ENCODE measurements at places on chromosomes 3 and 15.

- no peak for DNase-seq
Measured at GRCh38 chr3:149388531-149389417, 11.3 kb upstream of the TM4SF1 start.

- no peak for DNase-seq
Measured at GRCh38 chr3:121870717-121871116, 23.5 kb upstream of the SLC15A2 start.

DNA sequence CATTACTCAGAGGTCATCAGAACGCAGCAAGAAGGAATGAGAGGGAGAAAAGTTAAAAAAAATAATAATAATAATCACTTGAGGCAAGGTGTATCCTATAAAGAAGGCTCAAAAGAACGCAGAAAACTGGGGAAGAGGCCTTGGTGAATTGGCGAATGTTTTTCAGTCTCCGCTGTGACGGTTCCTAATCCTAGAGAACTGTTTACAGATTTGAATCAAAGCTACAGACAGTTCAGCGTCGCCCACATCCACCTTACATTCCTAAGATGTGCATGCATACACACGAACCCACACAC is 634 bp downstream of the ZMAT3 start:
- DNase-seq, result no peak

DNA sequence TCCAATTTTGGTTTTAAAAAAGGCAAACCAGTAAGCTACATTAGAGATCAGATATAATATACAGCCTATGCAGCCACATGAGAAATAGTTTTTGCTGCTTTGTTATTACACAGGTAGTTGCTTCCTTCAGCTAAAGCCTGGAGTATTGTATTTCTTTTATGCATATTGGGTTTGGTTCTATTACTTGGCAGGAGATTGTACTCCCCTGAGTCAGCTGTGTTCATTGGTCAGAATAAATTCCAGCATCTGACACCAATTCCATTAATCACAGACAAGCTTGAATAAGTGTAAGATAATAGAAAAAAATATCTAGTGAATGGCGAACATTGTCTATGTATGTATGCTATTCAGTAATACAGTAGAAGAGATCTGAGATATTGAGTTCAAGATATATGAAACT is 26.1 kb upstream of the ZCWPW2 start:
- DNase-seq, result no peak

GRCh38 chr3:142888481-142889211 is at the start of gene PCOLCE2:
PCOLCE2 (minus strand) TSS chr3:142889083; CDS start chr3:142888896, 187 bp downstream.
- peak; percentile 49 for DNase-seq

DNA sequence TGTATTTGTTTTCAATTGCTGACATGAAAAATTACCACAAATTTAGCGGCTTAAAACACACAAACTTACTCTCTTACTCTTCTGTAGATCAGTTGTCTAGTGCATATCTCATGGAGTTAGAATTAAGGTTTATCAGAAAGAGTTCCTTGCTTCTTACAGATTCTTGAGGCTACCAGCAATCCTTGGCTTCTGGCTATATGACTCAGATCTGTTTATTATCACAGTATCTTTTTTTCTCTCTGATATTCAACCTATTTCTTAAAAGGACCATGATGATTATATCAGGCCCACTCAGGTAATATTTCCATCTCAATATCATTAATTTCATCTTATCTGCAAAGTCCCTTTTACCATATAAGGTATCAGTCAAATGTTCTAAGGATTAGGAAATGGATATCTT is 263.5 kb upstream of the BCHE start:
- DNase-seq, result no peak

- no peak for DNase-seq
Measured at GRCh38 chr3:97070302-97070701, 255.9 kb downstream of the EPHA6 start.

GRCh38 chr3:87792198-87792533 is 266.6 kb downstream of the CGGBP1 start:
- DNase-seq, result no peak

DNA sequence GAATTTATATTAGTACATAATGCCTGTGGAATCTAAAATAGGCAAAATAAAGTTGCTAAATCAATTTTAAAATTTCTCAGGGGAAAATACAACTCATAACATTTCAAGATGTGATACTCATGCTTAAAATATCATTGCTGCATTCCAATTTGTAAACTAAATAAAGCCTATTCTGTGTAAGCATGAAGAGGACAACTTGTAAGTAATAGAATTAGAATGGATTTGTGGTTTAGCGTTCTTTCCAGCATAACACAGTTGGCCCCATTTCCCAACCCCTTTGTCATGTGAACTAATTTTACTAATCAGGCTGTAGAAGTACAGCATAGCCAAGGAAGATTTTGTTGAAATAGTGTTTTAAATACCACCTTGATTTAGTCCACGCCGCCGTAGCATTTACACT is 437.2 kb downstream of the SI start:
- DNase-seq, result no peak

DNA sequence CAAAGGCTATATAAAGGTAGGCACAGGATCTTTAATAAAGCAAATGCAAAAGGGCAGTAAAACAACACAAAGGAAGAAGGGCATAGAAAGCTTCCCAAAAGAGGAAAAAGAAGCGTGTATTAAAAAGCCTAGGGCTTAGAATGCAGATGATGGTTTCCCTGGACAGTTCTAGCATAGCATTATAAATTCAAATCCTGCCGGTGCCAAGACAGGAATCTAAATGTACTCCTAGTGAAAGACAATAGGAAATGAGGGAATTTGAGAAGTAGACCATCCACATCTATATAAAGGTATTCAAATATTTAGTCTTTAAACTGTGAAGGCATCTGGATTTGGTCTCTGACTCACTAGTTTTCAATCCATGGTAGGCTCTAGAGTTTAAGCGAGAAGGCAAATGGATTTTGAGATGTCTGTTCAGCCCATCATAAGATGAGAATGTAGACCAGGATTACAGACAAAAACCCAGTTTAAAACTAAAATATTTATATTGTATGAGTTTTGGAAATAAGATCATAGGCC is 431.8 kb downstream of the TBL1XR1 start:
- DNase-seq, result no peak

- DNase-seq, result no peak
Measured at GRCh38 chr15:77541421-77542181, 91.1 kb downstream of the LINGO1 start.

DNA sequence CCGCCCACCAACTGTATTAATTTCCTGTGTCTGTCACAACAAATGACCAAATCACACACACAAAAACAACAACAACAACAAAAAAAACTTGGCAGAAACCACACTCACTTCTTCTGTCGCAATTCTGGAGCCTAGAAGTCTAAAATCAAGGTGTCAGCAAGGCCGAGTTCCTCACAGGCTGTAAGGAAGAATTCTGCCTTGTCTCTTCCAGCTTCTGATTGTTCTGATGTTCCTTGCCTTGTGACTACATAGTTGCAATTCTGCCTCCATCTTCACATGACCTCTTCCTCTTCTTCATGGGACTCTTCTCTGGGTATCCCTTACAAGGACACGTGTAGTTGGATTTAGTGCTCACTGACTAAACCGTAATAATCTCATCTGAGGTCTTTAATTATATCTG is 61.4 kb downstream of the IL12A start:
- no peak for DNase-seq

DNA sequence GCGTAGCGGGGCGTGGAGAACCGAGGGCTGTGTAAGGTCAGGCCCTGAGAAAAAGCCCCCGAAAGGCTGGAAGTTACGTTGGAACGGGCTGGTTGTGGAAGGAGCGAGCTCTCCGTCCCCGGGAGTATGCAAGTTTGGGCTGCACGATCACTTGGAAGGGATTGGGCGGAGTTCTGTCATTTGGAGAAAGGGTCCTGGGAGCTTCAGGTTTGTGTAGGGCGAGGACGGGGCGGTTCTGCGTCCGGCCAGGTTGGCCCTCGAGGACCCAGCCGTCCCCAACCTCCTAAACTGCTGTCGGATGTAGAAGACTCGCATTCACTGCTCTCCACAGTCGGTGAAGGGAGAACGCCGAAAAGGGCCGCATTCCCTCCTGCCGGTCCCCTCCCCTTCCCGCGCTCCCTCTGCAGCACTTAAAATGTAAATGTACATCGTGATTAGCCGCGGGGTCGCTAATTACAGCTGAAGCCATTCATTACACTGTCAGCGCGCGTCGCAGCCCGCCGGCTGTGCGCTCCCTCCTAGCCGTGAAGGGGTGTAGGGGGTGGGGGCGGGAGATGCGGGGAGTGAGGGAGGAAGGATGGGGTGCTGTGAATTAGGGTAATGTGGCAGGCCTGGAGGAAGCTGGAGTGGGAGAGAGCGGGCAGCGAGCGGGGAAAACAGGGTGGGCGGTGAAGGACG is 2.5 kb upstream of the RPP25 start:
- DNase-seq, result no peak

- no peak for DNase-seq
Measured at GRCh38 chr15:67172172-67172571, 82.3 kb downstream of the AAGAB start.

- DNase-seq, result no peak
Measured at GRCh38 chr3:112744825-112745566, 101.7 kb downstream of the CD200R1L start.

DNA sequence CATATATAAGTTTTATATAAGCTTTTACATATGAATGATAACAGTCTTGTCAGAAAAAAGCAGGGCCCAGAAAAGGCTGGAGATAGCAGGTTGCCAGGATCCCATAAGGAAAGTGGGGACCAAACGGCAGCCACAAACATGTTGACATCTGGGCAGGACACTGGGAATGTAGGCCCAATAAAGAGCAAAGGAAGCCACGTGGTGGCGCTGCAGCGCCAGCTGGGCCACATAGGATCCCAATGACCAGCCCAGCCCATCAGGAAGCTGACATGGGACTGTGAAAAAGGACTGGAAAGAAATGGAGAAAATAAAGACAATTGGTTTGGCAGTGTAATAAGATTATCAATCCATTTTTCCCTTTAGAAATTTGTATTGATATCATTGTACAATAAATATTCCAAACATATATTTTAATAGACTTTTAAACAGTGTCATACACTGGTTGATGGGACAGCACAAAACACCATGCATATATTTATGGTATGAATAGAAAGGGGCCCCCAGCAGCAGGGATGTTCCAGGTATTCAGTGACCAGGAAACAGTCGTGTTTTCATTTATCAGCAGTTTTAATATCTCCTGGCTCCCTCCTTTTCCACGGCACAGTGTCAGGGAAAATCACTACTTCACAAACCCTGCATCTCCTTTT is 89.0 kb upstream of the STRIT1 start:
- peak; percentile 66 for DNase-seq

- DNase-seq, result no peak
Measured at GRCh38 chr3:48187301-48187578, 977 bp downstream of the CDC25A start.

- DNase-seq, result no peak
Measured at GRCh38 chr15:71462638-71463037, 347.4 kb downstream of the THSD4 start.

DNA sequence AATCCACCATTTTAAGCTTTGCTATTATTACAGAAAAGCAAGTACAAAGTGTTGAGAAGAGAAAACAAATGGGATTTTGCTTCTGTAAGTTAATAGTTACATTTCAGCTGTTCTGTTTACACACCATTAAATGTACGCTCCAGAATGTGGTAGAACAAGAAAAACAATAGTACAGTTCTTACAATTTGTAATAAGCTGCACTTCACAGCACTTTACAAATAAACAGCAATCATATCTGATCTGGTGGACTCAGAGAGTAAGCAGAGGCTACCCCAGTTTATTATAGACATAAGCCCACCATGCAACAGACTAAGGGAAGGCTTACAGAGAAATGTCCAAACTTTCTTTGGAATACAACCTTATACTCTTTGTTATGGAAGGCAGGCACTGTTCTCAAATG is 126.4 kb downstream of the OXSM start:
- DNase-seq, result no peak

DNA sequence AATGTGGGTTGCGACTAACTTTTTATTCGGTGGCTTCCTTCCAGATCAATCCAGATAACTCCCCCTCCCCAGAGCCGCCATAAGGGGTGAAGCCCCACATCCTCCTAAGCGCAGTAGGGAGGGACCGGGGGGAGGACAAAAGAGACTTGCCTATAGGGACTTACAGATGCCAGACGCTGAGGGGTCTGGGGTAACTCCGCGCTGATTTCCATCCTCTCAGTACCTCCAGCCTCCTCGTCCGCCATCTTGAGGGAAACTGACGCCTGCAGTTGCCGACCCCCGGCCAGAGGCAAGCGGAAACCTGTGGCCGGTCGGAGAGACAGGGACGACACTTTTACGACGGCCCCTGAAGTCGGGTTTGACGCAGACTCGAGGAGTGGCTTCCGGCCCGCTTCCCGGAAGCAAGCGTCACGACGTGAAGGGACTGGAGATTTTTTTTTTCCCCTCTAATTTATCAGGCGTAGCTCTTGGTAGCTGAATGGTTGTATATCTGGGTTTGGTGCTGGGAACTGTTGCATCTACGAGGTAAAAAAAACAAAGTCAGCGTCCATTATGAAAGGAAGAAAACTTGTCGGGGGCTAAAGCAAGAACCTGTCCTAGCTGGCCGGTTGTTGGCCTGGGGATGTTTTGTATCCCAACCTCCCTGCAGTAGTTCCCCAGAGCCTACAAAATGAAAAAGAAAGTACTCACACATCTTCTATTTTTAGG is at the start of gene UBR1:
TSS of gene UBR1 (minus strand) at position 261 of the 708 bp plus-strand sequence. CDS start at position 245, 16 bp downstream.
- peak; percentile 86 for DNase-seq

DNA sequence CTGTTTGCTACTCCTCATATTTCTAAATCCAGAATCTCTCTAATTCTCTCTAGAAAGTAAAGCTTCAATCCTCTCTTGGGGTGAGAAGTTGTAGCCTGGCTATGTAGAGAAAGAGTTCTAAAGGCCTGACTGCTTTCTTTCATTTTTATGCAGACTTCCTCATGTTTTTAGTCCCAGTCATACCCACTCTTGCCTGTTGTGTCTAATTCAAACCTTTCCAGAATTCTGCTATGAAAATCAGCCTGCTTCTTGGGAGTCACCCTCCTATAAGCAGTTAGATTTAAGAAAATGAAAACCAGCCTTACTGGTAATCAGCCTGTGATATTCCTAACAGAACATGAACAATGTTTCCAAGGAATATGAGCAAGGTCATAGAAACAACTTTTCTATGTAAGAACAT is 14.8 kb upstream of the ZNF639 start:
- DNase-seq, result no peak

- no peak for DNase-seq
Measured at GRCh38 chr15:85625166-85625830, 169.4 kb downstream of the KLHL25 start.

- DNase-seq, result no peak
Measured at GRCh38 chr15:68512052-68512451, 66.7 kb upstream of the CORO2B start.

DNA sequence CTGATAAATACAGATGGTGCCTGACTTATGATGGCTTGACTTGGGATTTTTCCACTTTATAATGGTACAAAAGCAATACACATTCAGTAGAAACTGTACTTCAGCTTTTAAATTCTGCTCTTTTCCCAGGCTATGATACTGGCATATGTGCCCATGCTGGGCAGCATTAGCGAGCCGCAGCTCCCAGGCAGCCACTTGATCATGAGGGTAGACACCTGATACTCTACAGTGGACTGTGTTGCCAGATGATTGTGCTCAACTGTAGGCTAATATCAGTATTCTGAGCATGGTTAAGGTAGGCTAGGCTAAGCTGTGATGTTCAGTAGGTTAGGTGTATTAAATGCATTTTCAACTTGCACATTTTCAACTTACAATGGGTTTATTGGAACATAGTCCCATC is 17.7 kb upstream of the FEM1B start:
- no peak for DNase-seq

GRCh38 chr3:185046603-185047002 is 106.3 kb downstream of the C3orf70 start:
- DNase-seq, result no peak

- DNase-seq, result no peak
Measured at GRCh38 chr3:52039846-52040245, 16.5 kb downstream of the DUSP7 start.

Measured in neuronal stem cell (in vitro differentiated cells).